ENCODE measurements at places on chromosomes 1 and 21.
A peak's percentile ranks its signal among the peaks of the same experiment; 100 is the strongest.

DNA sequence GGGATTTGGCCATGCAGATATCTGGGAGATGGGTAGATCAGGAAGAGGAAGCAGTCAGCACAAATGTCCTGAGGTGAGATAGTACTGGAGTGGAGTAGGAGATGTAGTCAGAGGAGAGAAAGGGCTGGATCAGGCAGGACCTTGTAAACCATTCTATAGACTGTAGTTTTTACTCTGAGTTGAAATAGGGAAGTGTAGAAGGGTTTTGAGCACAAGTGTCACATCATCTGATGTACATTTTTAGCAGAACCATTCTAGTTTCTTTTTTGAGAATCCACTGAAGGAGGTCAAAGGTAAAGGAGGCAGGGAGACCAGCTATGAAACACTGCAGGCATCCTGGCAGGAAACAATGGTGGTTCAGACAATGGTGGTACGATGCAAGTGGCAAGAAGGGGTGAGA is 194.6 kb upstream of the RRP15 start:
- no peak for DNase-seq

DNA sequence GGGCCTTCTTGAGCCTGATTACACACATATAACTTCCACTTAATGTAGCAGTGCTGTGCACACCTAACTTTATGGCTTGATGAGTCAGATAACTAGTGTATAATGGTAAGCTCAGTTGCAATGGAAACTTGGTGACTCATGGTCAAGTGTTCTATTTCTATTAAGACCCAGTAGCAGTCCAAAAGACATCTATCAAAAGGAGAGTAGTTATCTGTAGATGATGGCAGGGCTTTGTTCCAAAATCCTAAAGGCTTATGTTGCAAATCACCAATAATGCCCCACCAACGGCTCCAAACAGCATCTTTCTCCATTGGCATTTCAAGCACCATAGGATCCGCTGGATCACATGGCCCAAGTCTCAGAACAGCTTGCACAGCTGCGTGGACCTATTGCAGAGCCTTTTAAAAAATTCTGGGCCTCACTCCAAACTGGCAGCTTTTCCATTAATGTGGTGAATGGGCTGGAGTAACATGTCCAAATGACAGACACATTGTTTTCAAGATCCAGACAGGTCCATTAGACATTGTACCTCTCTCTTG is 566.8 kb upstream of the USP24 start:
- DNase-seq = peak; percentile 57

- DNase-seq = no peak
Measured at GRCh38 chr1:43976045-43976444, 1.3 kb downstream of the ATP6V0B start.

GRCh38 chr1:39704757-39705156 is 13.5 kb upstream of the HPCAL4 start:
- no peak for DNase-seq

DNA sequence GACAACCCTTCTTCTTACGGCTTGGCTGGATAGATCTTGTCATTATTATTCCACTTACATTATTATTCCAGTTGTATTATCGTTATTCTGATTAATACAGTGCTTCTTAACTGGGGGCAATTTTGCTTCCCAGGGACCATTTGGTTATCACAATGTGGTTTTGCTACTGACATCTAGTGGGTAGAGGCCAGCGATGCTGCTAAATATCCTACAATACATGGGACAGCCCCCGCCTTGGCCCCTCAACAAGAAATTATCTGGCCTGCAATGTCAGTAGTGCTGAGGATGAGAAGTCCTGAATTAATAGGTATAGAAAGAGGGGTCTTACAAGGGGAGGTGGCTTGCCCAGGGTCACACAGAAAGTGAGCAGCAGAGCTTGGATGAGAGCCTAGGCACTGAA is 105.6 kb downstream of the PTPRU start:
- DNase-seq = no peak
